ENCODE measurements at places on chromosomes 11 and 22. TPM values are rescaled to one million over a fixed set of nuclear protein-coding genes. Genes with fewer than 3 reads are reported as not detected.

The MALAT1 gene
- total RNA-seq, result 3,688 TPM

The SHANK2 gene
- total RNA-seq, result 36.4 TPM

The CRYBB3 gene
- not detected for total RNA-seq

DNA sequence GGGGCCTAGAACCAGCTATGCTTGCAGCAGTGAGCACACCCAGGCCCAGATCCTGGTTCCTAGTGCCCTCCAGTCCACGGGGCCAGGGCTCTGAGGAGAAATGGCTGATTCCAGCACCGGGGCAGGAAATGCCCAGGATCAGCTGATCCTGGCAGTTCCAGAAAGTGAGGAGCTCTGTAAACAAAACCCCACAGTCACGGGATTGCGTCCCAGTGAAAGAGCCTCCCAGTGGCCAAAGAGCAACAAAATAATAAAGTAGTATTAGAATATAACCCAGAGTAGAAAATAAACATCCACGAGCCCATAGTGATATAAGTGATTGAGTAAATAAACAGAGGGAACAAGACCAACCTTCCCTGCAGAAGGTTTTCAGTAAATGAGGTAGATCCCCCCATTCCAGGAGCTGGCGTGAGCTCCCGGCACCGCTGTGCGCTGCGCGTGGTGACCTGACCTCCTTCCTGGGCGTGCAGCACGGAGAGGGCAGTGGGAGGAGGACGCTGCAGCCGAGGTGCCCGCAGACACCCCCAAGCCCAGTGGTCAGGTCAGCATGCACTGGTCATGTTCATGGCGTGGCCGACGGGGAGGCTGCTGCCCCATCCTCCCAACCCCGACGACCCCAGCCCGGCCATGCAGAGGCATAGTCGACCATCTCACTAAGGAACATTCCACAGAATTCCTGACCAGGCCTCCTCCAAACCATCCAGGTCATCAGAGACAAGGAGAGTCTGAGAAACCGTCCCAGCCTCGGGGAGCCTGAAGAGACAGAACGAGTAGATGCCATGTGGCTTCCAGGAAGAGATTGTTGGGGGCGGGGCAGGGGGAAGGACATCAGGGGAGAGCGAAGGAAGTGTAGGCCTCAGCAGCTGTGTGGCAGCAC is 19.8 kb downstream of the PTDSS2 start:
- DNase-seq, result no peak

DNA sequence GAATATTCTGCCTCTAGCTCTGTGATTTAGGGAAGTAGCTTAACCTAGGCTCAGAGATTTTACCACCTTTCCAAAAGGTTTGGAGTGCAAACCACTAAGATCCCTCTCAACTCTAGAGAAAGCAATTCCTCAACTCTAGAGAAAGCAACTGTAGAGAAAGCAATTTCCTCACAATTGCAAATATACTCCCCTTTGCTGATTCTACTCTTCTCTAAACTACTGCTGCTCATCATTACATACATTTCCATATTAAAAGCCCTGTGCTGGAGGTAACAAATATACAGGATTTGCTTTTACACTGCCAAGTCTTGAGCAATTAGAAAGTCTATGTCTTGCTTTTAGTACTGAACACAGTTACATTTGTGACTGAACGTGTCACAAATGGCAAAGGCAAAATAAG is 48.2 kb downstream of the ALG9 start:
- no peak for DNase-seq

DNA sequence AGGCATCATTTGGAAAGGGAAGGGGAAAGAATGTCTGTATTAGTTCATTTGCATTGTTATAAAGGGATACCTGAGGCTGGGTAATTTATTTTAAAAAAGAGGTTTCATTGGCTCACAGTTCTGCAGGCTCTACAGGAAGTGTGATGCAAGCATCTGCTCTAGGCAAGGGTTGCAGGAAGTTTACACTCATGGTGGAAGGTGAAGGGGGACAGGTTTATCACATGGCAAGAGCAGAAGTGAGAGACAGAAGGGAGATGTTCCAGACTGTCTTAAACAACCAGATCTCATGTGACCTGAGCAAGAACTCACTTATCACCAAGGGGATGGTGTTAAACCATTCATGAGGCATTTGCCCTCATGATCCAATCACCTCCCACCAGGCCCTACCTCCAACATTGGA is 90.6 kb downstream of the CCDC83 start:
- no peak for DNase-seq

DNA sequence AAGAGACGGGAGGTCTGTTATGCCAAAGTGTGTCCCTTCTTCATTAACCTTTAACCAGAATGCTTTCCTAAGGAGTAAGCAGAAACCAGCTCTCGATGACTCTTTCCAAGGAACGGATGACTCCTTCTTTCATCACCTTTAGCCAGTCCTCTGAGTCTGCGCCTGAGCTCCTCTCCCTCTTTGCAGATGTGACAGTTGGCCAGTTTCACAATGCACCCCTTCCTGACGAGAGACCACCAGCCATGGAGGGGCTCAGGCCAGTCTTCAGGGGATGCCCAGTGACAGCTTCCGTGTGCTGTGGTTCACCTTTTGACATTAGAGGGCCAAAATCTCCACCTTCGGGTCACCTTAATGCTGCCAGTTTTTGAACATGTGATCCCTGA is 826.1 kb downstream of the TBC1D22A start:
- DNase-seq, result no peak

GRCh38 chr11:2697866-2698265 is 1.9 kb downstream of the KCNQ1OT1 start:
- no peak for DNase-seq
